HS-5 (cell line): ENCODE measurements at places on chromosomes 6 and 20.

GRCh38 chr6:67748521-67748920, 886.6 kb upstream of the ADGRB3 start:
- DNase-seq = no peak

DNA sequence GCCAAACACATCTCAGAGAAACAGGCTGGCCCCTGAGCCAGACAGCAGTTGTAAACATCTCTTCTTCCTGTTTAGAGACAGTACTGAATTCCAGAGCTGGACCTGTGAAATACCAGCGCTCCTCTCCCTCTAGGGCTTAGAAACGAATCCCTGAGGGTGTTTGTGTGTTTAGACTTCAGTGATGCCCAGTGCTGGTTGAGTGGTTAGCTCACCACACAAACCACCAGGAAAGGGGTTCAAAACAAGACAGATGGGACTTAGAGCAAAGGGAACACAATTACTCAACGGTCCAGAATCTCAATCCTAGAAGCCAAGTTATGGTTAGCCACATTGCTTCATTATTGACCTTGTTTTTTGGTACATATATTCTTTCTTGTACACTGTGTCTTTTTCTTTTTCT, 108.7 kb upstream of the TMEM170B start:
- no peak for DNase-seq

DNA sequence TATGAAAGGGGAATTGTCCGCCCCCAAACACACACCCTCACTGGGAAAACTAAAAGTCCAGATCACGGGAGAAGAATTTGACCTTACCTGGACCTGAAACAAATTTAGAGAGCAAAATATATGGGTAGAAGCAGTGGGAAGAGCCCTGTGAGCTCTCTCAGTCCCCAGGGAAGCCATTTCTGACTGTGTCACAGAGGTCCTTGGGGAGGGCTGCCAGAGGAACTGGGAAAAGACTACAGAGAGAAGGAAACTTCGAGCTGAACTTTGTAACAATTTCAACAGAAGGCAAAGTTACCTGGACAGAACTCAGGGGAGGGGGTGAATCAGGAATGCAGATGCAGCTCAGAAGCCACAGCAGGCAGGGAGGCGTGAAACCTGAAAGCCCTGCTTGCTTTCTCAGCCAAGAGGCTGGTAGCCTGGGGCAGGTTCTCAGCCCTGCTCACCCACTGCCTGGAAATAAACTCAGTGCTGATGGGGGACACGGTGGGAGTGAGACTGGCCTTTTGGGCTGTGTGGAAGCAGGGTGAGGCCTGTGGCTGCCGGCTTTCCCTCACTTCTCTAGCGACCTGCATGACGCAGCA, 163.8 kb downstream of the TMEM200A start:
- no peak for DNase-seq

GRCh38 chr6:79369026-79369425, 134.5 kb upstream of the HMGN3 start:
- DNase-seq = no peak

- no peak for DNase-seq
Observed at GRCh38 chr20:33992145-33992922, 1.4 kb upstream of the RALY start.

DNA sequence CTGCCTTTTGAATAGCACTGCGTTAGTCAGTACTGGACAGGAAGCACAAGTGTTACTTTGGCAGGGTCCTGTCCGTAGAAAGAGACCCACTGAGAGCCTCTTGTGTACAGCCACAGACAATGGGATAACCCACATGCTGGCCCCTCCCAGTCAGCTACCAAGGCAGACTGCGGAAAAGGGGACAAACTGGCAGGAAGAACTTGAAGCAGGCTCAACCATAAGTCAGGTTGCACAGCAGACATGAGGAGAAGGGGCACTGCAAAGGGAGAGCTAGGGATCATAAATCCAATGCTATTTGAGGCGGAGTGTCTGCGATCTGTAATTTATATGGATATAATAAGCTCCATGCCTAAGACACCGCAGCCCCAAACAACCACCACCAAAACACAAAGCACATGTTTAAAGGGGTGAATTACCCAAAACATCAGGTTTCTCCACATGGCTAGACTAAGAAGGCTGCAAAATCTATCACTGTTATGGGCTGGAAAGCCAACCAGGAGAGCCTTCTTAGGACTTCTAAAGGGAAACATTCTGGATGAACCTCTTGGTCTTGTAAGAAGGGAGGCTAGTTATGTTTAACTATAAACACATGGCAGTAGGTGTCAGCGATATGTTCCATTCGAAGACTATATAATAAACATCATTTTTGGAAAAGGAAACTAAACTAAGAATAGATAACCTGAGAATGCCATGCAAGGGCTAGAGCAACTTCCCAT, 141.7 kb downstream of the BACH2 start:
- no peak for DNase-seq

DNA sequence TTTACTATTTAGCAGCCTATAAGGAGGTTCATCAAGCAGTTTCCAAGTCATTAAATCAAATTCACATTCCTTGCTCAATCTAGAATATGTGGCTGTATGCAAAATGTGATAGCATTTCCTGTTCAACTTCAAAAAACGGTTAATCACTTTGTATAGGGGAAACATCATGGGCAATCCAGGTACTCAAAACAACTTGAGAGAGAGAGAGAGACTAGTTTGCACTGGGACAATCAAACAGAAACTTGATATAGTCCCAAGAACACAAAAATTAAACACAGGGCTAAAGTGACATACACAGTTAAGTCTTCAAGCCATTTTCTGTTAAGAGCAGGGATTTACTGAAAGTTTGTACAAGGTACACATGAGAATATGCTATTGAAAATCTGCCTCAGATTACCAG, 7.4 kb downstream of the CPNE1 start:
- DNase-seq = no peak

DNA sequence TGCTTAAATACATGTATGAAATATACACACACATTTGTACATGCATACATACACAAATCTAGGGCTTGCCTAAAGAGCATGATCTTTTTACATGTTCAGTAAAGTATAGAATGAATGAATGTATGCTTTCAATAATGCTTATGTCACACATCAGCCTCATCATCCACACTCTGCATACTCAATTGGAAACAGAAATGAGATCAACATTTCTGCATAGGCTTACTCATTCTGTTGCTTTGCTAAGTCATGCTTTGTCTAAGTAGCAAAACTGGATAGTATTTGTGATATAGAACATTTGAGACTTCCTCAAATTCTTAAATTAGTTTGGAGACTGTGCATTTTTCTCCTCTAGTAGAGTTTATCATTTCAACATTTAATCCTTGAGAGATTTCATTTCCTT, 343.3 kb downstream of the ADGRB3 start:
- no peak for DNase-seq

GRCh38 chr20:61755971-61756845, 309.5 kb downstream of the TAF4 start:
- DNase-seq = no peak

GRCh38 chr6:133092771-133093170, 148.4 kb upstream of the EYA4 start:
- DNase-seq = no peak

- peak; percentile 57 for DNase-seq
Observed at GRCh38 chr6:145813285-145814034, 1.1 kb downstream of the FBXO30 start.

DNA sequence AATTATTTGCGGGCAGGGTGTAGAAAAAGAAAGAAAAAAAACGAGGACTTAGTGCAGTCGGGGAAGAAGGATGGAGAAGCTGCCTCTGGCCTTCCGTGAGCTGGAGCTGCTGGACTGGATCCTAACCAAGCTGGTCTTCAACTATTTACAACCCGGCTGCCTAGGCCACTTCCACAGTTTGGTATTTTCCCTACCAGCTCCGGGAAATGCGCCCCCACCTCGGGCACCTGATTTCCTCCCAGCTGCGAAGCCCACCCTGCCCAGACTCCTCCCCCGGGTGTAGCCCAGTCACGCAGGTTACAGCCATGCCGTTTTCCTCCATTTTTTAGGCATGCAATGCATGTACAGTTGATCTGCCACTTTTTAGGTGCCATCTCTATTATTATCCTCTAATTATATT, 21.2 kb downstream of the THEMIS start:
- no peak for DNase-seq

DNA sequence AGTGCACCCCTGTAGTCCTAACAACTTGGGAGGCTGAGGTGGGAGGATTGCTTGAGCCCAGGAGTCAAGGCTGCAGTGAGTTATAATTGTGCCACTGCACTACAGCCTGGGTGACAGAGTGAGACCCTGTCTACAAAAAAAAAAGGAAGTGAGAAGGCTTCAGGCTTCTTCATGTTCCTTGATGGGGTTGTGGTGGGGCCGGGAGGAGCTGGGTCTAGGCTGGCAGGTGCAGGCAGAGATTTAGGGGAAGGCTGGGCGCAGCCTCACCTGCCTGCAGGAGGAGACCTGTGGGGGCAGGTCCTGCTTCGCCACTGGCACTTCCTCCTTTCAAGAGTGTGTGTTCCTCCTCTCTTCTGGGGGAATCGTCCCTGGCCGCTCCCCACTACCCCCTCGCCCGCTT, 63.9 kb downstream of the CHMP4B start:
- no peak for DNase-seq

GRCh38 chr20:46558511-46558959, 8.1 kb upstream of the OCSTAMP start:
- DNase-seq = peak; percentile 94

DNA sequence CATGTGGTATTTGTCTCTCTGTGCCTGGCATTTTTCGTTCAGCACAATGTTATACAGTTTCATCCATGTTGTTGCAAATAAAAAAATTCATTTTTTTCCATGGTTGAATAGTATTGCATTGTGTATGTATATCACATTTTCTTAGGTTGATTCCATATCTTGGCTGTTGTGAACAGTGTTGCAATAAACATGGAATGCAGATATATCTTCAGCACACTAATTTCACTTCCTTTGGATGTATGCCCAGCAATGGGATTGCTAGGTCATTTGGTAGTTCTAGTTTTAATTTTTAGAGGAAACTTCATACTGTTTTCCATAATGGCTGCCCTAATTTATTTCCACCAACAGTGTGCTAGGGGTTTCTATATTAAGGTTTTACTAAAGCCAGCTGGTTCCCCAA, 52.6 kb downstream of the GFRAL start:
- DNase-seq = peak; percentile 53

DNA sequence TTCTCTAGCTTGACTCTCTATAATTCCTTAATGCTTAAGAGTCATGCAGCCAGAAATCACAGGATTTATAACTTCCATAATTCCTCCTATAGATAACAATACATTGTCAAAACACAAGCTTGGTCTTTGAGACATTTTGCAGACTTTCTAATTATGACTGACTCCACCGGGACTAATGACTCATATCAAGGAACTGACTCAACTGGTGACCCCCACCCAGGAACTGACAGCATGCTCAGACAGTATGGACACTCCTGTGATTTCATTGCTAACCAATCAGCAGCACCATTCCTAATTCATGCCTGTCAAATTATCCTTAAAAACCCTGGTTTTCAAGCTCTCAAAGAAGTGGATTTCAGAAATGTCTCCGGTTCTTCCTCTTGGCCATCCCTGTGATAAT, 670.5 kb upstream of the IMPG1 start:
- no peak for DNase-seq

DNA sequence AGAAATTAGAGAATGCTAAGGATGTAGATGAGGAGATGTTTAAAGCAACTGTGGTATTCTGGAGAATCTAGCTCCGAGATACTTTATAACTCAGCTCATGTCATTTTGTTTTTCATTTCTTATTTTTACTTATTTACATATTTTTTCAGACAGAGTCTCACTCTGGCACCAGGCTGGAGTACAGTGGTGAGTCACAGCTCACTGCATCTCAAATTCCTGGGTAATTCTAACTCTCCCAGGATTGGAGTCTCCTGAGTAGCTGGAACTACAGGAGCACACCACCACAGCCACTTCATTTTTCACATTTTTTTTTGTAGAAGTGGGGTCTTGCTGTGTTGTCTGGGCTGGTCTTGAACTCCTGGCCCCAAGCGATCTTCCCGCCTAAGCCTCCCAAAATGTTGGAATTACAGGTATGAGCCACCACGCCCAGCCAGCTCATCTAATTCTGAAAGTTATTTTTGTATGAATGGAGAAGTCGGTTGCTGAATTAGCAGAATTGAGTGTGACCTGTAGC, 94.3 kb upstream of the FAM8A1 start:
- no peak for DNase-seq
